ENCODE measurements at places on chromosomes 6 and 20. TPM values are rescaled to one million over a fixed set of nuclear protein-coding genes. Genes with fewer than 3 reads are reported as not detected.
A peak's percentile ranks its signal among the peaks of the same experiment; 100 is the strongest.

- DNase-seq, result no peak
These were observed 559 bp upstream of the EYA4 start for GRCh38 chr6:133240511-133241085.

Gene TBXT
- total RNA-seq, result not detected

- no peak for DNase-seq
These were observed 114.3 kb upstream of the CD93 start for GRCh38 chr20:23200413-23200812.

Gene SCAF8
- 10.2 TPM for total RNA-seq

Gene SPATA25
- 0.43 TPM for total RNA-seq

DNA sequence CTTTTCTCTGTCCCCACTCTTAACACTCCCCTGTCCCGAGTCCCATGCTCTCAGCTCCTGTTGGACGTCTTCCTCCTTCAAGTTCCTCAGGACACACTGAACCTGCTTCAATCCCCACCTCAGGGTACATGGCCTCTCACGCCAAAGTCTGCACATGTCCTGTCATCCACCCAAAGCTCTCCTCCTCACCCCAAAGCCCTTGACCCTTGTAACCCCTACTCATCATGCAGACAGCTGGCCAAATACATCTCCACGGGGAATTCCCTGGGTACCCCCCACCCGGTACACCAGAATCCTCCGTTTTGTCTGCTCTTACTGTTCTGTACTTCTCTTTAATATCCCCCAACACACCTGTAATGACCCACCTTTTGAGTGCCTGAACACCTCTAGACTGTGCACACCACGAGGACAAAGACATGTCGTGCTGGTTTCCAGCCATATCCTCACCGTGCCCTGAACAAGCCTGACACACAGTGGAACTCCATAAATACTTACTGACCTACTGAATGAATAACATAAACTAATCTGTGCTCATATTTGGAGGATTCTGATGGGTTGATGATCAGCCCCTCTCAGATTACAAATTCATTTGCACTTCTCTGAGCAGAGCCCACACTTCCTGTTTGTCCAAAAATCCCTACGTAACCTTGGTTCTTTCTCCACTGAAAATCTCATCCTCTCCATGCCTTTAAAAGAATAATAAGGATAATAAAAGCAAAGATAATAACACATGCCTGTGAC is 66.8 kb upstream of the EYA2 start:
- no peak for DNase-seq

Gene AVP
- not detected for total RNA-seq

GRCh38 chr20:50743087-50743486 is 11.7 kb downstream of the PARD6B start:
- DNase-seq, result no peak

Gene HLA-DMB
- 0.35 TPM for total RNA-seq

DNA sequence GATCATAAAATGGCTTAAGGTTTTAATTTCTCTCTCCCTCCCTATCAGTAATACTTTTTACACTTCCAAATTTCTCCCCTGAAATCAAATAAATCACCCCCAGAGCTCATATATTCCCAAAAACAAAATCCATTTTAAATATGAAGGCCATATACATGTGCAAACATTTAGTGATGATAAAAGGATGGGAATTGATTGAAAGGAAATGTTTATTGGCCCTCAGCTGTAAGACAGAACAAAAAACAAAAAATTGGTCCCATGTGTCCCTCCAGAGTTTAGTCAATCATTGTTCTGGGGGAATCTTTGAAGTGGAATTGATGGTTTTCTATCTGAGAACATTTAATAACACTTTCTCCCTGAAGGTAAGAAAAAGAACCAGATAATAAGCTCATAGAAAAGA is 91.7 kb downstream of the COL12A1 start:
- no peak for DNase-seq

DNA sequence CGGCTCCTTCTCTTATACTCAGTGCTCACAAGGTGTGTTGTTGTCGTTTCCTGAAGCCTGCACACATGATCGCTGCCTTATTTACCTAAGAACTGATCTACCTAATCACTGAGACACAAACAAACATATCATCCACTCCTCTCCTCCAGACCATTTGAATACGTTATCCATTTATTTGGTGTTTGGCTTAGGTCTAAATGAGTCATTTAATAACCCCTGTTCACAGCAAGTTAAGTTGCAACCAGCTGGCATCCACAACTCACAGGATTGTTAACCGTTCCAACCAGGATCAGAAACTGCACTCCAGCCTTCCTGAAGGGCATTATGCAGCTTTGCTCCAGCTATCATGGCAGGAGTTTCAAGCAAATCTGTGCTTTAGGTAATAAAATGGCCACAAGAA is 511.1 kb upstream of the MAP3K7 start:
- peak; percentile 58 for DNase-seq

GRCh38 chr20:23094213-23094896 is 8.2 kb upstream of the CD93 start:
- no peak for DNase-seq

DNA sequence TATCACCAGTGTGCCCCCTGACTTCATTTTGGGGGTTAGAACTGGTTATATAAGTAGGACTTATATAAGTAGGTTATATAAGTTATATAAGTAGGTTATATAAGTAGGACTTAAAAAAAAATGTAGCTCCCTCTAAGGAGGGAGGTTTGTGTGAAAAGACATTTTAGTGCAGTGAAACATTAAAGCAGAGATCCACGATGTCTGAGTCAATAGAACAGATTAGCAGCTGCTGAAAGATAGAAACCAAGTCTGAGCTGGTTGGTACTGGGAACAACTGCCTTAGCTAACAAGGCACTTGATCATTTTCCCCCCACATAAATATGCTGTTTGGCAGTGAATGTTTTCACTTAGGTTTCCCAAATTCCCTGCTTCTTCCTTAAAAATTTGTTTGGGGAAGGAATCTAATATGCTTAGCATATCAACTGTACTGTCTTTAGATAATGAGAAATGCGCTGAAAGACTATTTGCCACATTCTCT is 2.1 kb upstream of the RPS12 start:
- peak; percentile 30 for DNase-seq

GRCh38 chr20:3716195-3716834 is 3.9 kb upstream of the SIGLEC1 start:
- peak; percentile 39 for DNase-seq

DNA sequence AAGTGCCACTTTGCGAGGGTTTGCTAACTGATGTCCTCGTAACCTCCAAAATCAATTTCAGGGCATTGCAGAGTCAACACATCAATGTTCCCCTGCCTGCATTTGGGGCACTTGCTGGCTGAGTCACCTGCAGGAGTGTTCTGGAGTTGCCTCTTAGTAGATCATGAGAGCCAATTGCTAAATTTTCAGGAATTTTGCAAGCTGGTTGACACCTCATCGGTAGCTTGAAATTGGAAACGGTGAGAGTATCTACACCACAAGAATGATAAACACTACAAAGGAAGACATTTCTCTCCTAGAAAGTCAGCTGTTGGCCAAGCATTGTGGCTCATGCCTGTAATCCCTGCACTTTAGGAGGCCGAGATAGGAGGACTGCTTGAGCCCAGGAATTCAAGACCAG is 10.8 kb upstream of the BFSP1 start:
- DNase-seq, result no peak

DNA sequence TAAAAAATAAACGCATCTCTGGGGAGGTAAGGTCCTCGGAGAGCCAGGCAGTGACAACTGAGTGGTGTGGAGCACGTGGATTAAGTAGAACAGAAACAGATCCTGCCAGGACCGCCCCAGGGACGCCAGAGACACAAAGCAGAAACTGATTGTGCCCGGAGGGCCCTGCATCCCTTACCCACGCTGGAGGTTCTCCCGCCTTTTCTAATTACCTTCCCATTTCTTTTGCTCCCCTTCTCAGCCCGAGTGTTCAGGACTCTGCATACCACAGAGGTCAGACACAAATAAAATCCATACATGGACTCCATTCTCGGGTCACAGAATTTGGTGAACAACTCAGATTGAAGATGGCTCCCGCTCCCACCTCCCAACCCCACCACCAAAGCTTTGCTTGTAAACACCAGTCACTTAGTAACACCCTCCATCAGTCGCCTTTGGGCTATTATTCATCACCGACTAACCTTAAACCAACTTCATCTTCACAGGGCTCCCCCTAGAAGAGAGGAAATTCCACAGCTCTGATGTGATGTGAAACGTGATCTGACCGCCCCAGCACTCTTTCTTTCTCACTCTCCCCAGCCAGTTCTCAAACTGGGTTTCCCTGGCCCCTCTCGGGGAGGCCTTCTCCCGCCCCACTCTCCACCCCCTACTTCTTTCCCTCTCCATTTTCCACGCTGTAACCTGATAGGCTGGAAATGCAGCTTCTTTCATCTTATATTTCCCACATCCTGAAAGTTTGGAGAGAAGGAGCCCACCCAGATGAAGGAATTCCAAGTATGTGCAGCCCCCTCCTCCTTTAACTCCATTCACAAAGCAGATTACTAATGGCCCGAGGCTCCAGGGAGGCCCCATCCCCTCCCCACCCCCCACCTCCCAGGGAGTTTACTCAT is 32.5 kb upstream of the PIM1 start:
- peak; percentile 98 for DNase-seq

GRCh38 chr6:110322874-110323242 is 35.3 kb downstream of the METTL24 start:
- DNase-seq, result no peak

Gene LST1
- total RNA-seq, result not detected

Gene GLP1R
- total RNA-seq, result not detected

All from Caki2 (cell line).